Testis (tissue), 5 donors: ENCODE measurements at places on chromosomes 3 and 15. TPM values are rescaled to one million over a fixed set of nuclear protein-coding genes. Genes with fewer than 3 reads are reported as not detected.
A peak's percentile ranks its signal among the peaks of the same experiment; 100 is the strongest.

The RPS17 gene
- 567 TPM for total RNA-seq

The CD86 gene
- total RNA-seq = 3.2 TPM

The BCL2A1 gene
- total RNA-seq = not detected

The REC114 gene
- 28.7 TPM for total RNA-seq

The TUSC7 gene
- 2.1 TPM for total RNA-seq

The CD276 gene
- total RNA-seq = 61.5 TPM

The VPS13C gene
- total RNA-seq = 89.1 TPM

The TRAT1 gene
- total RNA-seq = not detected

The TM4SF18 gene
- total RNA-seq = 1.2 TPM

The PPM1L gene
- 27.7 TPM for total RNA-seq

The PLA2G4B gene
- total RNA-seq = 16.6 TPM

DNA sequence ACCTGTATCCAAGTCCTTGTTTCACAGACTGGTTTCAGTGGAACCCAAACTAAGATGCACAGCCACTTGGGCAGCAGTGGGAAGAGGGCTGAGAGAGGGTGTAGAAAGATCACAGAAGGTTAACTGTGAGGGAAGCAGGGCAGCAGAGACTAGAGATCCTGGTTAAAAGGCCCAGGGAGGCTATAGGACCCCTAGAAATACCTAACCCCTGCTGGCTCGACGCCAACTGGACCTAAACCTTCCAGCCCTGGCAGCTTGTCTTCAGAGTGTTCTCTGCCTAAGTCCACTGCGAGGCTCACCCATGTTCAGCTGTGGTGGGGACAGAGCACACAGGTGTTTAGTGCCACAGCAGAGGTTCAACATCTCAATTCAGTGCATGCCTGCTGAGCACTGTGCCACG, 96.5 kb downstream of the ZNF621 start:
- no peak for DNase-seq

DNA sequence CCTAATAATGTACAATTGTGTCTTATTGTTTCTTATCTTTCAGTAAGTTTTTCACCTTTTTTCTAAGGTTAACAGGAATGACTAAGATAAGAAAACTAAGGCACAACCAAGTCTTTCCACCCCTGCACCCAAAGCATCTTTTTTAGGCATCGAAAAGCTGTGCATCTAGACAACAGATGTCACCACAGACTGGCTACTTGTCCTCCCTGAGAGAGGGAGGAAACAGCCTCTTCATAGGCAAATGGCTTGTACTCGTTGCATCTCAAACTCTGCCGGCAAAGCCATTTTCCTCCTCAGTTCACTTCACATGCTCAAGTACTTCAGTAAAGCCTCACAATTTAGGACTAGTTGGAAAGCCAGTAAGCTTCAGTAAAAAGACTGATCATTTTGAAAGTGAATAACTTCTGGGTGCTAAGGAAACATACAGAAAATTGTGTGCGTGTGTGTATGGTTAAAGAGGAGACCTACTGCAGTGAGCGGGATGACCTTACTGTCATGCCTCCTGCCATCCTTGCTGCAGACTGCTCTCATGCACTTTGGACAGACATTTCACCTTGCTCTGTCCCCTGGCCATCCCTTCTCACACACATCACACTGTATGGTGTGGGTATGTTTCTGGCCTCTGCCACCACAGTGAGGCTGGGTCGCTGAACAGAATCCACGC, 36.5 kb upstream of the HACD2 start:
- no peak for DNase-seq

DNA sequence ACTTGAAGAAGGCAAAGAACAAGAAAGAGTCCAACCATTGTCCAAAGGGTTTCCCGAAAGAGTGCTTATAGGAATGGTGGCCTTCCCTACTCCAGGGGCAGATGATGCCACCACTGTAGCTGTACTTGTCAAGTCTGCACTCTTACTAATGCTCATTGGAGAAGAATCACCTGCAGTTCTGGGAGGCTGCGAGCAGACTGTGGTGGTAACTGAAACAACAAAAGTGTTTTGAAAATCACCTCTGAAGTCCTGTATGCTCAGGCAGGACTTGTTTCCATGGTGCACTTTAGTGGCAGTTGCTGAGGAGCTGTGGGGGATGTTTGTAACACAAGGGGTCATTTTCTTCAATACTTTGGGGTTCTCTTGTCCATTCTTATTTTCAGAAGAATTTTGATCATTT, 36.0 kb downstream of the USF3 start:
- DNase-seq = no peak

- DNase-seq = peak; percentile 75
These were observed 2.8 kb downstream of the DUSP7 start for GRCh38 chr3:52053307-52054304.

GRCh38 chr3:153829606-153830170, 291.5 kb upstream of the ARHGEF26 start:
- DNase-seq = no peak

DNA sequence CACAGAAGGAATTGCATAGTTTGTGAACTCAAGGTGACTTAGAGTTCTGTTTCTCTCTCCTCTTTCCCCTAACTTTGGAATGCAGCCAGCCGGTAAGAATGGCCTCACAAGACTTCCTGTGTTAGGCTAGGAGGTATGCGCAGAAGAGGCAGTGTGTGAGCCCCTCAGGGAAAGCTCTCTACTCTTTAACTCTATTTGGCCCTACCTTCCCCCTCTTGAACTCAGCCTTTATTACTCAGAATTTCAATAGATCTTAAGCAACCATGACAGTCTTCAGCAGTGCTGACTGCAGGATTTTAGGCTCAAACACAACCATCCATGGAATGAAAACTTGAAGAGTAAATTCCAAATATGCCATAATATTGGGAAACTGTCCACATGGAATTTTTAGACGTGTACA, 209.5 kb downstream of the DTWD1 start:
- DNase-seq = no peak

GRCh38 chr3:30437171-30437601, 169.2 kb upstream of the TGFBR2 start:
- DNase-seq = peak; percentile 14

DNA sequence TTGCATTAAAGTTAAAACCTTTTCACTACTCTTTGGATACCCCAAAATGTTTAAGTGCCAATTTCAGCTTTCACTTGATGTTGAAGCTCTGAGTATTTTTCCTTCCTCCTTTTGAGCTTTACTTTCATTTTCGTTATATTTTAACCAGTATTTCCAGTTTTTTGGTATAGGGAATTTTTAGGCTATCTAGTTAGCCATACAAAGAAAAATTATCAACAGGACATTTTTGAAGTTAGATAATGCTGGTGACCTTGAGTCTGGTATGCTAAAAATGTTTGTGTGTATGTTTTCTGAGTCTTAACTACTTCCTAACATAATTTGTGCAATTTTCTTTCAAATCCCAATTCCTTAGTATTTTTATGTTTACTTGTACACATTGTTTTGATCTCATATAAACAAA, 284.8 kb downstream of the OTOL1 start:
- no peak for DNase-seq

GRCh38 chr3:72563690-72564370, 284.4 kb downstream of the SHQ1 start:
- DNase-seq = no peak

DNA sequence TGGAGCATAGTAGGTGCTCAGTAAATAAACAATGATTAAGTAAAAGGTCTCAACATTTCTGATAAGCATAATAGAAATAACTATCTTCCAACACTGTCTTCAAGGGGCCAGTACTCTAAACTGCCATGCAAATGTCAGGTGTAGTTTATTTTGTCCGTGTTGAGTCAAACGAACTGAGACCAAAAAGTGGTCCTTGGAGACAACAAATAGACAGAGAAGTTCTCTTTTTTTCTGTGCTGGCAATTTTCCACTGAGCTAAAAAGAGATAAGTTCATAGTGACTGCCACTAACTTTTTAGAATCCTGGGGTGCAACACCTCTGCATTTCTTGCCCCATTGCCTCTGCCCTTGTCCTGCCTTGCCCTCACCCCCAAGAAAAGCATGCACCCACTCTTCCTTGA, 14.7 kb upstream of the MBNL1 start:
- DNase-seq = no peak

GRCh38 chr3:164375995-164376394, 702.3 kb downstream of the SI start:
- no peak for DNase-seq

DNA sequence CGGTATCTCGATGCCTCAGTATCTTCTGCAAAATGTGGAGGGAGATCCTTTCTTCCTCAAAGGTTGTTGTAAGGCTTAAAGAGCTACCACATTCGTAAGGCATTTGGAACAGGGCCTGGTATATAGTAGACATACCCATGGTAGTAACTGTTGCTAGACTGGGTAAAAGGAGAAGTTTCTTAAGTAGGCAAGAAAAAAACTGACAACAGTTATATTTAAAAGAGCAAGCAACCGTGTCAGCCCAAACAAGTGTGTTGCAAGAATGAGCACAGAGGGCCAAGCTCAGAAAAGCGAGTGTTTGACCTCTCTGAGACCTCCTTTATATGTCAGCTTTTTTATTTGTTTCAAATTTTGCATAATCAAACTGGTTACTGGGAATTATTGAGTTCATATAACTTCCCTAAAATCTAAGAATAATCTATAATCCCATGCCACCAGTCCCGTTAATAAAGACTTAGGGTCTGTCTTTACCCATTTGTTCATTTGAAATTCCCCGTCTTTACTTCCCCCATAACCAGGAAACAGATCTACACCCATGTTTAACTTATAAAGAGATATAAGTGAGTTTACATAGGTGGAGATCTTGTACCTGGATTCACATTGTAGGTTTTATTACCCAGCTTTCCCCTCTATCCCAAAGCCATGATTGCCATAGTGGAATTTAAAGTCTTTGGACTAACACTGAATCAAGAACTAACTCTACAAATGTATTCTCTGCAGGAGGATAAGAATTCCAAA, 7.3 kb downstream of the B3GNT5 start:
- no peak for DNase-seq

- DNase-seq = no peak
These were observed 158.2 kb upstream of the ANKRD28 start for GRCh38 chr3:15955968-15956367.

DNA sequence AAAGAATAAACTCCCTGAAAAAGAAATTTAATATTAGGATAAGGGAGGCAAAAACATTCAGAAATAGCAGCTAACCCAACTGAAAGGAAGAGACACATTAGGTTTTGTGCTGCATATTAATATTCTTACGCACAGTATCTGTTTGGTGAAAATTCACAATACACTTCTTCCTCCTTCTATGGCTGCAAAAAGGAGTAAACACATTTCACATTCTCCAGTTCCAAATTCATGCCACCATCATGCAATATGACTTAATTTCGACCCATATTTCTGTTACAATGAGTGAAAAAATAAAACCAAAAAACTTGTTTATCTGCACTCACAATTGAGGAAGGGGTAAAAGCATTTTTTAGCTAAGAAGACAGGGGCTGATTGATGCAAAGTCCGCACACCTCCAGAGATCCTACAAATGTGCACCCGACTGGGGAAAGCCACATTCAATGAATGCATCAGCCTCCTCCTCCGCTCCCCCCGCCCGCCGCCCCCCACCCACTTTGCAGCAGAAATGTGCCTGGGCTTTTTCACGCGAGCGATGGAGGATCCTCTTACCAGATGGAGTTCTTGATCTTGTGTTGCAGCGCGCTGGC, 1.0 kb downstream of the RFX7 start:
- no peak for DNase-seq

- DNase-seq = no peak
These were observed 70.3 kb upstream of the PLXNA1 start for GRCh38 chr3:126912491-126913195.

GRCh38 chr15:100764778-100765466, 114.7 kb upstream of the ALDH1A3 start:
- no peak for DNase-seq

DNA sequence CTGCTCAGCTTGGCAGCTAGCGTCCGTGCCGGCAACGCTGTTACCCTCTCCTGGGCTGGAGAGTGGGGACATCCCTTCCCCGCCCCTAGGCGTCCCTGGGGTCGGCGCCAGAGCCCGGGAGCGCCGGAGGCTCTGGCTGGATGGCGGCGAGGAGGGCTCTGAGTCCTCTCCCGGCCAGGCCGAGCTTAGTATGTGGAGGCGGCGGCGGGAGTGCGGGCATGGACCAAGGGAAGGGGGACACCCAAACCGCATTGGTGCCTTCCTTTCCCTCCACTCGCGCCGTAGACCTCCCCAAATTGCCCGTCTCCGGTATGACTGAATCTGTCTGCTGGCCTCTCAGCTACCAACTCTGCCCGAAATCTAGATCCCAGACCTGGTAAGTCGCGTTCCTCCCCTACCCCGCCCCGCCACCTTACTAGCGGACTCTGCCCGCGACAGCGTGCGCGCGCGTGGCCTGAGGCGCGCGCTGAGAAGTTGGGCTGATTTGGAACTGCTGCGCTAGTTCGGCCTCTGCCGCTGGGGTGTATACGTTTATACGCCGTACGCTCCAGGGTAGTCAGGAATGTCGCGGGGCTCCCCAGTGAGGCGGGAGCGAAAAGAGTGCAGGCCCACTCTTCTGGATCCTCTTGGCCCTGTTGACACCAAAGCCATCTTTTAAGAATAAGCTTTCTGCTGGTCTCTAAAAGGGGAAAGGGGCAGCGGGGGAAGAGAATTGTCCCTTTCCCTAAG, 12.2 kb downstream of the ZIC1 start:
- no peak for DNase-seq

DNA sequence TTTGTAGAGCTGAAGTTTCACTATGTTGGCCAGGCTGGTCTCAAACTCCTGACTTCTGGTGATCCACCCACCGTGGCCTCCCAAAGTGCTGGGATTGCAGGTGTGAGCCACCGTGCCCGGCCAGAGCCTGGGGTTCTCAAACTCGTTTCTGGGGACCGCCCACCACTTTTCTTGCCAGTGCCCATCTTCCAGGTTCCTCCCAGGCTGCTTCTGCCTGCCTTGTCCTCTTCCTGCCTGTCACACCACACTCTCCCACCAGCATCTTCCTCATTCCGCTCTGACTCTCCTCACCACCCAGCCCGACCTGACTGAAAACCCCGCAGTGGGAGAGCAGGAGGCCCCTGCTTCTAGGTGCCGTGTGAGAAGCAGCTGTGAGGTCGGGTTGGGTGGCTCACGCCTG, 3.1 kb upstream of the DYNLT2B start:
- no peak for DNase-seq

DNA sequence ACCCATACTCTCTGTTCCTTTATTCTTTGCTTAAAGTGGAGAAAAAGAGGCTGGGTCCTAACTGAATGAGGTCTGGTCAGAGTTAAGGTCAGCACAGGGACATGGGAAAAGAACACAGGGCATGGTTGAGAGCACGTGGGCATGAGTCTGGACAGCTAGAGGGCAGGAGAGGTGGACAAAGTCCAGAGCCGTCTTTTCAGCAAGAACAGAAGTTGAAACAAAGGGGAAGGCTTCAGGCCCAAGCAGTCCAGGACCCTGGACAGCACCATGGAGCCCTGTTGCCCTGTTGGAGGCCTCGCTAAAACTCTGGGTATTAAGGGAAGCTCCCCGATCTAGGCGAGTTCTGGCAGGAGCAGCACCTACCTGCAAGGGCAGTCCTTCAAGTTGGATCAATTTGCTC, 50.7 kb downstream of the XYLB start:
- peak; percentile 31 for DNase-seq
